ENCODE measurements at places on chromosomes 5 and 9. TPM values are rescaled to one million over a fixed set of nuclear protein-coding genes. Genes with fewer than 3 reads are reported as not detected.
A peak's percentile ranks its signal among the peaks of the same experiment; 100 is the strongest.

DNA sequence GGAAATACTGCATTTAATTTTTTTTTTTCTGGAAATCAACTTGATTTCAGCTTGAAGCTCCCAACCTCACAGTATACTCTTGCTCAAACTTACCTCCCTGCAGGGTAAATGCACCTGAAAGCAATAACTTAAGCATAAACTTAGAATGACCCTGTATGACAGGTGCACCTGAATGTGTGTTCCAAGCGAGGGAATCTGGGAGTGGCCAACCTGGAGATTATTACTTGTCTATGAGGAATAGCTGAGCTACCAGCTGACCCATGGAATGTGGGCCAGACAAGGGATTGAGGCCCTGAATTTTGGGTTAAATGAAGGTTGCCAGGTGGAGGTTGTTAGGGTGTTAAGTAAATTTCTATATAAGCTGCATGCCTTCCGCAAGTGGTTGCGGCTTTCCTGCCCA lies 140.6 kb downstream of the OSTF1 start:
- DNase-seq = peak; percentile 77
- peak overlapping the region; percentile 82 for H3K27ac ChIP-seq
- H3K4me3 ChIP-seq = no peak overlapping the region
- peaks cover 45% of the 10 kb centered on the region for H3K4me1 ChIP-seq
- no peaks in the 10 kb centered on the region for H3K36me3 ChIP-seq
- H3K27me3 ChIP-seq = no peaks in the 10 kb centered on the region

- no peak for DNase-seq
- no peaks in the 10 kb centered on the region for H3K36me3 ChIP-seq
- no peak overlapping the region for H3K4me3 ChIP-seq
- no peaks in the 10 kb centered on the region for H3K4me1 ChIP-seq
These were observed 386.6 kb upstream of the RPS23 start for GRCh38 chr5:82664732-82665131.

The TICAM2 gene
- total RNA-seq = 1.8 TPM

DNA sequence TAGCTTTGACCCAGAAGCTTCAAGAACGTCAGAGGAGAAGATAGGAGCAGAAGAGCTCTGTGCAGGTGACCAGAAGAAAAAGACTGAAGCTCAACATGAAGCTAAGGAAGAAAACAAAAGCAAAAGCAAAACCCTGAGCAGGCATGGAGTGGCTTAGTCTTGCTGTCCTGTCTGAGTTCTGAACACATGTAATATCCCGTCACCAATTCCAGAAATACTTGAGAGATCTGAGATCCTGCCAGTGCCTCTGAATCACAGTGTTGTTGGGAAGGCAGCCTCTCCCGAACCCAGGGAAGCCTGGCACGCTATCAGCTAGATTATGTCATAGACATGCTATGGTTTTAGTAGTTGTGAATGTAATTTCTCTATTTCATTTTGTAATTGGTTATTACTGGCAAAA lies 235.7 kb downstream of the ICE1 start:
- H3K4me3 ChIP-seq = no peak overlapping the region
- no peak overlapping the region for H3K27ac ChIP-seq
- H3K4me1 ChIP-seq = no peaks in the 10 kb centered on the region

- peaks cover 45% of the 10 kb centered on the region for H3K4me1 ChIP-seq
- H3K4me3 ChIP-seq = peak overlapping the region; percentile 41
- DNase-seq = peak; percentile 70
- peak overlapping the region; percentile 87 for H3K27ac ChIP-seq
- peaks cover 4% of the 10 kb centered on the region for H3K36me3 ChIP-seq
These were observed 17.4 kb downstream of the CDC42SE2 start for GRCh38 chr5:131281133-131281867.

GRCh38 chr5:113503146-113503545 lies 10.3 kb upstream of the YTHDC2 start:
- no peak overlapping the region for H3K27ac ChIP-seq
- no peak for DNase-seq
- no peaks in the 10 kb centered on the region for H3K36me3 ChIP-seq
- no peaks in the 10 kb centered on the region for H3K4me1 ChIP-seq
- no peaks in the 10 kb centered on the region for H3K27me3 ChIP-seq

GRCh38 chr9:64773491-64773931 lies 511.5 kb downstream of the FOXD4L5 start:
- DNase-seq = no peak
- H3K36me3 ChIP-seq = no peaks in the 10 kb centered on the region
- H3K4me3 ChIP-seq = no peak overlapping the region
- no peak overlapping the region for H3K27ac ChIP-seq
- no peaks in the 10 kb centered on the region for H3K27me3 ChIP-seq

DNA sequence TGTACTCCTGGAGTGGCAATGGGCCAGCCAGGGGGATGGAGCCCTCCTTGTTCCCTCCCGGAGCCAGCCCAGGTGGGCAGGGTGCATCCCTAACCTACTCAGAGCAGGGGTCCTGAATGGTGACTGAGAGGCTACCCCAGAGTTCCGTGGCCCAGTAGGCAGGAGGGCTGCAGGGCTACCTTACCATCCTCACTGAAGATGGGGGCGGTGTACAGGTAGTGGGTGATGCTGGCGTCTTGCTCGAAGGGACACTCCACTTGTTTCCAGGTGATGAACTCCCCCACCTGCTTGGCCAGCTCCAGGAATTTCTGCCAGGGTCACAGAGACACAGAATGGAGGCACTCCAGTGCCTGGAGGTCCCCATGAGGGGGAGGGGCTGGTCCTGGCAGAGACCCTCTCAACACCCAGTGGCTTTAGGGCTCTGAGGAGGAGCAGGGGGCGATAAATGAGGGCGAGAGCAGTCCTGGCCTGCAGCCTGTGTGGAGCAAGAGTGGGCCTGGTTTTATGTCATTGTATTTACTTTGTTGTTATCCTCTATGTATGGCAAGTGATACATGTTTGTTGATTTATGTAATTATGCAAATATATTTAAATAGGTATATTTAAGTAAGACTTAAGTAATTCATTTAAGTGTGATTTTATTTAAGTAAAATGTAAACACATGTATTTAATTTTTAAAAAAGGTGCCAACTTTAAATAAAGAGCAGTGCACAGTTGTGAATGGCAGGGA lies 39.9 kb upstream of the RNF130 start:
- no peak for DNase-seq
- H3K27ac ChIP-seq = no peak overlapping the region
- no peak overlapping the region for H3K4me3 ChIP-seq
- no peaks in the 10 kb centered on the region for H3K27me3 ChIP-seq
- no peaks in the 10 kb centered on the region for H3K4me1 ChIP-seq

- H3K4me1 ChIP-seq = no peaks in the 10 kb centered on the region
- no peaks in the 10 kb centered on the region for H3K36me3 ChIP-seq
- no peak overlapping the region for H3K27ac ChIP-seq
- H3K27me3 ChIP-seq = no peaks in the 10 kb centered on the region
These were observed 286.2 kb downstream of the ACTL7B start for GRCh38 chr9:108569624-108570023.

GRCh38 chr9:84169240-84169639 lies 171.3 kb downstream of the SLC28A3 start:
- no peaks in the 10 kb centered on the region for H3K27me3 ChIP-seq
- no peak overlapping the region for H3K4me3 ChIP-seq
- DNase-seq = no peak
- no peak overlapping the region for H3K27ac ChIP-seq
- H3K36me3 ChIP-seq = no peaks in the 10 kb centered on the region

DNA sequence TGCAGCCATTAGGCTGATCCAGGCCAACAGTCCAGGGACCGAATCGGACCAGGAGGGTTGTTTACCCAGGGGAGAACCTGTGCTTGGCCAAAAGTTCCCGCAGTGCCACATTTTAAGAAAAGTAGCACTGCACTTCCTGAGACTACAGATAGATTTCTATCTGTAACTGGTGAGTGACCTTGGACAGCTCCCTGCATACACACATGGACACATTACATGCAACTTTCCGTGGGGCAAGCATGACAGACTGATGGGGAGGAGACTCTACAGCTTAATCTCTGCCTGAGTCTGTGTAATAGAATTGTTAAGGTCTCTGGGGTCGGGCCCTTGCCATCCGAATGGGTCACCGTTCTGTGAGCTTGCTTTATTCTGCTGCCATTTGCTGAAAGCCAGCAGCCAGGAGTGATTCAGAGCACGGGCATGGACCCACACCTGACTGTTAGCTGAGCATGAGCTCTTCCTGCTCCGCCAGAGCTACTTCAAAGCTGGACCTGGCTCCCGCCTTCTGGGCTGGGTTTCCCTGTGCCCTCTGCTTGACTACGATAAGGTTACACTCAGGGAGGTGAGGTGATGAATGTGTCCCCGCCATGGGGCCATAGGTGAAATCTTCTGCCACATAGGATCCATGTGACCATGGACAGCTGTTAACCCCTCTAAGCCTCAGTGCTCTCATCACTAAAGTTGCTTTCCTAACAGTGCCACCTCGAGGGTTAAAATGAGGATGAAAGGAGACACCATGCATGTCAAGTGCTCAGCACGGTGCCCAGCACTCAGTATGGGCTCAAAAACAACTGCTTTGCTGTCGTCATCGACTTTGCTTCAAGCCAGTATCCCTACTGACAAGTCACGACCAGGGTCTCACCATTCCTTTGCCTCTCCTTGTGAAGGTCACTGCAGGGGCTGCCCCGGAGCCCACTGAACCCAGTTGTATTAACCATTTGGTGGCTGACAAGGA lies 200.0 kb downstream of the MELK start:
- H3K4me3 ChIP-seq = no peak overlapping the region
- no peaks in the 10 kb centered on the region for H3K4me1 ChIP-seq
- H3K36me3 ChIP-seq = no peaks in the 10 kb centered on the region

DNA sequence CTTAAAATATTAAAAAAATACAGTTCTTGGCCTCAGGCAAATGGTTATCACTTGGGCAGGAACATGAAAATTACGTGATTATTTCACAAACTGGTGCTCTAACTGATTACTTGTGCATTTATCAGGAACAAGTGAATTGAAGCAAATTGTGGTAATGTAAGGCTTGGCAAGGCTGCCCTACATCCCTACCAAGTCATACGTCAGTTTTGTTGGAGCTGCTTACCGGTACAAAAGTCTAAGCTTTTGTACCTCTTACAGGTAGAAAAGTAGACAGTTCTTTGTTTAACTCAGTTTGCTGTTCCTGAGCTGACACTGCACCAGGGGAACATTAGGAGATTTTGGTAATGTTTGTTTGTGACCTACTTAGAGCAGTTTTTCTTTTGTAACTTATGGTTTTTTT lies 2.2 kb downstream of the G3BP1 start:
- peaks cover 34% of the 10 kb centered on the region for H3K4me1 ChIP-seq
- peaks cover 35% of the 10 kb centered on the region for H3K36me3 ChIP-seq
- no peak overlapping the region for H3K27ac ChIP-seq
- H3K27me3 ChIP-seq = no peaks in the 10 kb centered on the region
- DNase-seq = no peak
- H3K4me3 ChIP-seq = peak overlapping the region; percentile 92

- DNase-seq = no peak
- peaks cover 8% of the 10 kb centered on the region for H3K27me3 ChIP-seq
- H3K27ac ChIP-seq = no peak overlapping the region
- no peaks in the 10 kb centered on the region for H3K36me3 ChIP-seq
These were observed 70.7 kb upstream of the SHISAL2B start for GRCh38 chr5:64619609-64620008.
